ENCODE measurements at places on chromosomes 7 and 10.
A peak's percentile ranks its signal among the peaks of the same experiment; 100 is the strongest.

GRCh38 chr7:30436518-30436917 lies 42.1 kb downstream of the NOD1 start:
- no peak for DNase-seq

GRCh38 chr10:133166504-133166827 lies 6.4 kb downstream of the KNDC1 start:
- no peak for DNase-seq

- DNase-seq, result no peak
Measured at GRCh38 chr10:69496352-69497230, 45.3 kb downstream of the TSPAN15 start.

DNA sequence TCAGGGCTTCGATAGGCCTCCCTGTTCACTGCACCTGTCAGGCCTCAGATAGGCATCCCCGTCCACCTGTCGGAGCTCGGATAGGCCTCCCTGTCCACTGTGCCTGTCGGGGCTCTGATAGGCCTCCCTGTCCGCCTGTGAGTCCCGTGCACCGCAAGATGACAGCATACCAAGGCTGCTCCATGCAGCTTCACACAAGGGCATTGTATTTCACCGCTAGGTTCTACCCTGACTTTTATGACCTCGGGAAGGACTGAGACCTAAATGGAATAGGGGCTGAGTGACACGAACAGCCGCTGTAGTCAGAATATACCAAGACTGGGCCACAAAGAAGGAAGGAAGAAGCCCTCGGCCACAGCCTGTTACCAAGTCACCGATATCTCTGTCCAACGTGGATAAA lies 271.2 kb downstream of the DIP2C start:
- DNase-seq, result no peak

- DNase-seq, result peak; percentile 68
Measured at GRCh38 chr10:96138102-96138501, 8.0 kb downstream of the ZNF518A start.

GRCh38 chr7:150902078-150903033 lies 50.0 kb downstream of the AOC1 start:
- peak; percentile 6 for DNase-seq

DNA sequence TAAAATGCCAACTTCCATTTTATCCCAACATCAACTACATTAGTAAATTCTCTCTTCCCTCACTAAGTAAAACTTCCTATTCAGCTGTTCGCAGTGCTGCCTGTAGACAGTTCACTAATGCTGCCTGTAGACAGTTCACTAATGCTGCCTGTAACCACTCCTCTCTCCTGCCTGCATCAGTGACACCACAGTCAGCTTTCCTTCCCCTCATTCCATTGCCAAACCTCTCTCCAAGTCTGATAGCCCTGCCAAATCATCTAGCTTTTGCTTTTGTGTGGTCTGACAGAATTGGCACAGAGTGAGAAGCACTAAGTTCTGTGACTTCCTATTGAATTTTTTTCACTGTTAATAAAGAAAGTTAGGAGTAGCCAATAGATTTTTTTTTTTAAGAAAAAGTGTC lies 43.0 kb upstream of the MACC1 start:
- no peak for DNase-seq

GRCh38 chr7:43869867-43870240 lies 537 bp upstream of the MRPS24 start:
- no peak for DNase-seq

GRCh38 chr10:43904844-43905243 lies 256.2 kb upstream of the ZNF32 start:
- DNase-seq, result no peak

GRCh38 chr10:131350660-131351059 lies 39.1 kb upstream of the TCERG1L start:
- no peak for DNase-seq

DNA sequence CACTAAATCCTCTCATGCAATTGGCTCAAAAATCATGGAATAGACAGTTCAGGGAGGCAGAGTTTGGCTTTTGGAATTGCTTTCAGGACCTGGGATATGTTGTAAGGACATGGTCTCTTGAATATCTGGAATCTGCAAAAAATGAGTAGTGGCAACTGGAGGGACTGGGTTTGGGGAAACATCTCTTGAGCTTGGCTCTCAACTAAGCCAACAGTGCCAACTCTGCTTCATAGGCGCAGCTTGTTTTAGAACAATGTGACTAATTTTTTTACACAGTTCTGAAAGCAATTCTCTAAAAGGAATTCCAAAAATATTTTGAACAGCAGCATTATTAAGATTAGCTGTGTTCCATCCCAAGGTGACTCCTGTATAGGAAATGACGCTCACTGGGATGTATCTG lies 121.5 kb upstream of the DPP6 start:
- no peak for DNase-seq

GRCh38 chr10:70455213-70455630 lies 13.7 kb upstream of the NODAL start:
- DNase-seq, result no peak

DNA sequence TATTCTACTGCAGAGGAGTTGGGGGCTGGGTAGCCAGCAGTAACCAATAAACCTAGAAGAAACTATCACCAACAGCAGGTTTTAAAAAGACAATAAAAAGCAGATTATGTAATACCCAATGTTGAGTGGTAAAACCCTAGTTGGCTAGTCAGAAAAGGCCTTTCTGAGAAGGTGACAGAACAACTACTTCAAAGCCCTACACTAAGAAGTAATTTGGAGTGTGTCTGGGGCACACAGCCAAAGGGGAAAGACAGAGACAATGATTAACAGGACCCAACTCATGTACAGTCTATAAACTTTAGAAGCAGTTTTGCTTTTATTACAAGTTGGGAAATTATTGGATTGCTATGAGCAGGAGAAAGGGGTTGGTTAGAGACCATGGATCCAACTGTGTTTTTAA lies 77.2 kb upstream of the TMEM106B start:
- no peak for DNase-seq

DNA sequence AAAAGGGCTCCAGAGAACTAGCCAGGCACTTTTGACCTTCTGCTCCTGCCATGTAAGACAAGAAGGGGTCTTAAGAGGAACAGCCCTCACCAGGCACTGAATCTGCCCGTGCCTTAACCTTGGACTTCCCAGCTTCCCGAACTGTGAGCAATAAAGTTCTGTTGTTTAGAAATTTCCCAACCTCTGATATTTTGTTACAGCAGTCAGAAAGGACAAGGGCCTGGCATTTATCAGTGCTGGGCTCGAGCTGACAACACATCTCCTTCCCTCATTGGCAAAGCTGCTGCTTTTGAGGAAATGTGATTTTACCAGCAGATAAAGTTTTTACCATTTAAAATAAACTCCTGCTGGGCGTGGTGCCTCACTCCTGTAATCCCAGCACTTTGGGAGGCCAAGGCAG lies 103.5 kb downstream of the GPR26 start:
- no peak for DNase-seq

- DNase-seq, result no peak
Measured at GRCh38 chr7:121913947-121914675, 41.1 kb downstream of the PTPRZ1 start.

GRCh38 chr7:92133737-92134270 lies 473 bp downstream of the CYP51A1 start:
- DNase-seq, result peak; percentile 57

GRCh38 chr10:62264702-62265436 lies 3.8 kb downstream of the RTKN2 start:
- DNase-seq, result peak; percentile 24

DNA sequence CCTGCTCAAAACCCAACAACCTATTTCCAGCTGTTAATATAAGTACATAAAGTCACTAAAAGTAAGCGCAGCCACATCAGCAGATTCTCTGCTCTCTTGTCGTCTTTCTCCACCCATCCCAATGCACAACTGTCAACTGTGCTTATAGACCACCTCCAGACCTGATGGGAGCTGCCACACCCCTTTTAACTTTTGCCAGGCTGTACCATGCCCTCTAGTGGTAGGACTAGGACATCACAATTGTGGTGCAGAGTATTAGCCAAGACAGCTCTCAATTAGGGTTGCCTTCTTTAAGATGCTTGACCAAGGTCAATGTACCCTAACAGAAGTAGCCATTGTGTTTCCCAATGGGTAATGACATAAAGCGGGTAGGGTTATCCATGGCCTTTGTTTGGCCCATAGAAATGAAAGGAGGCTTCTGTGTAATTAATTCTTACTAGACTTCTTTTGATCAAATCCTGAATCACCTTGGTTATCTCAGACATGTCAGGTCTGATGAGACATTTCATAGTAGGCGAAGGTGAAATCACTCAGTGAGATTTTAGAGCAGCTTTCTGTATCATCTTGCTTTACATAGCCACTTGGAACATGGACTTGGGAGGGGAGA lies 68.1 kb downstream of the SCRN1 start:
- peak; percentile 60 for DNase-seq

- DNase-seq, result no peak
Measured at GRCh38 chr7:157654350-157654749, 317.5 kb downstream of the DNAJB6 start.

GRCh38 chr10:110918643-110919348 lies at the start of gene BBIP1:
Gene BBIP1 (minus strand): TSS chr10:110919180. CDS start chr10:110918157, 1,023 bp downstream.
- peak; percentile 90 for DNase-seq

Measured in GM10248 (cell line).